ENCODE measurements at places on chromosomes 4 and X.

GRCh38 chrX:44247468-44247867, 96.0 kb downstream of the EFHC2 start:
- no peak for DNase-seq

DNA sequence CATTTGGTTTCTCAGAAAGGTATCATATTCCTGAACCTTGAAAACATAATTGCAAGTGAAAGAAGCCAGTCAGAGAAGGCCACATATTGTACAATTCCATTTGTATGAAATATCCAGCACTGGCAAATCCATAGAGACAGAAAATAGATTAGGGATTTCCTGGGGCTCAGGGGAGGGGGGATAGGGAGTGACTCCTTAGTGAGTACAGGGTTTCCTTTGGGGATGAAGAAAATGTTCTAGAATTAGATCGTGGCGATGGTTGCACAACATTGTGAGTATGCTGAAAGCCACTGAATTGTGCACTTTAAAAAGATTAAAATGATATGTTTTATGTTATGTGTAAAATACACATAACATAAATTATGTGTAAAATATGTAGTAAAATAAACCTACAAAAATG, 10.3 kb downstream of the XPNPEP2 start:
- no peak for DNase-seq

GRCh38 chr4:173937631-173938270, 345.7 kb downstream of the FBXO8 start:
- DNase-seq = no peak

DNA sequence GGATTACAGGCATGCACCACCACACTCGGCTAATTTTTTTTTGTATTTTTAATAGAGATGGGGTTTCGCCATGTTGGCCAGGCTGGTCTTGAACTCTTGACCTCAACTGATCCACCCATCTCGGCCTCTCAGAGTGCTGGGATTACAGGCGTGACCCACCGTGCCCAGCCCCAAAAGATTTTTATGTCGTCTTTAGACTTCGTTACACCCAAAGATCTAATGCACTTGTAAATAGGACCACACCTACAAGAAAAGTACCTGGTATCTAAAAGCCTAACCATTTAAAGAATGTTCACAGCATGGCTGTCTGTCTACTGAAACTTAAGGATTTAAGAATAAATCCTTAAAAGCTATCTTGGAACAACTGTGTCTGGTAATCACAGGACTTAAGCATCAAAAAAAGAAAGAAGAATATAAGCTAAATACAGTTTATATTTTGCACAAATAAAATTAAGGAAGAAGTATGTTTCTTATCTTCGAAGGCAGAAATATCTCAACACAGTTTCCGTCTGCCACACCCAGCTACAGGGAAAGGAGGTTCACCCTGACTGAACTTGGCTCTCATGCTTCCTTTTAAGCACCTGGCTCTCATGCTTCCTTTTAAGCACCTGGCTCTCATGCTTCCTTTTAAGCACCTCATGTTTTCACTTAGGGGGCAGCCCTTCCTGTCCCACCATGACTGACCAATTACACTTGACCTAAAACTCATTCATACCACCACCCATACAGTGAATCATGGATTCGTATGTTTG, 92.0 kb upstream of the STS start:
- no peak for DNase-seq

GRCh38 chr4:42306221-42307109, 90.8 kb upstream of the SHISA3 start:
- no peak for DNase-seq

GRCh38 chrX:97199501-97199900, 315.8 kb downstream of the RPA4 start:
- DNase-seq = no peak
